ENCODE measurements at places on chromosomes 7 and 10. TPM values are rescaled to one million over a fixed set of nuclear protein-coding genes. Genes with fewer than 3 reads are reported as not detected.
A peak's percentile ranks its signal among the peaks of the same experiment; 100 is the strongest.

GRCh38 chr7:17406738-17407137, 108.3 kb downstream of the AHR start:
- H3K4me3 ChIP-seq = no peak overlapping the region
- H3K27ac ChIP-seq = peak overlapping the region; percentile 61
- H3K27me3 ChIP-seq = no peaks in the 10 kb centered on the region
- H3K36me3 ChIP-seq = no peaks in the 10 kb centered on the region

DNA sequence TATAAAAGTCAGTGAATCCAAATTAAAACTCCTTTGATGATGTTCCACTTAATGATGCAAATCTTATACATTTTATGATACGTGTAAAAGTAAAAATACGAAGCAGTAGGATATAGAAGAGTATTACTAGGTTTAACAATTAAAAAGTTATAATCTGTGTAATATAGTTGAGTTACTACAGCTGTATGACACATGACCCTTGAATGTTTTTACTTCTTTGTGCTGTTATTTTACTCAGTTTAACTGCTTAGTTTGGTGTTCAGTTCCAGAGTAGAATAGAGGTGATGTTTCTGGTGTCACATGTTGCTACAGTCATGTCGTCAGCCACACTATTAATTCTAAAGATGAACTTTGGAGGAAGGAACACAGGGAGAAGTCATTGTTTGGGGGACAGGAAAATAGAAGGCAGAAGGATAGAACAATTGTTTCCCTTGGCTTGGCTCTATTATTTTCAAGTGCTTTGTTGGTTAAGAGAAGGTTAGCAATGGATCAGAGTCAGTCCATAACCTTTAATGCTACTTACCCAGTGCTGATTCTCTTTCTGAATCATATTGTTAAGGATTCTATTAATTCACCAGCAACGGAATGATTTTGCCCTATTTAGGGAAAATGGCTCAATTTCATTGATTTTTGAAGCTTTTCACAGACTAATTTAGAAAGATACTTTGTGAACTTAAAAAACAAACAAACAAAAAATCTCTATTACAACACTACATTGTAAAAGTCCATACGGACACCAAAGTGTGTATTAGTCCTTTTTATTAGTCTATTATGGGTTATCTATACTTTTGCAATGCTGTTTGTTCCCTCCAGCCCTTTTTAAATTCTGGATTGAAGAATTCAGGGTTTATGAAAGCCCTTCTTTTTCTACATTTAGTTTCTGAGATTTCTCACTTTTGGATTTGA, 73.4 kb downstream of the CPED1 start:
- H3K27ac ChIP-seq = no peak overlapping the region
- H3K27me3 ChIP-seq = no peaks in the 10 kb centered on the region
- no peak overlapping the region for H3K4me3 ChIP-seq
- H3K4me1 ChIP-seq = no peaks in the 10 kb centered on the region

GRCh38 chr10:100993986-100994708, 5.5 kb upstream of the LZTS2 start:
- H3K27me3 ChIP-seq = no peaks in the 10 kb centered on the region
- H3K4me3 ChIP-seq = no peak overlapping the region
- H3K36me3 ChIP-seq = peaks cover 25% of the 10 kb centered on the region
- peaks cover 10% of the 10 kb centered on the region for H3K4me1 ChIP-seq
- DNase-seq = no peak
- H3K27ac ChIP-seq = no peak overlapping the region

DNA sequence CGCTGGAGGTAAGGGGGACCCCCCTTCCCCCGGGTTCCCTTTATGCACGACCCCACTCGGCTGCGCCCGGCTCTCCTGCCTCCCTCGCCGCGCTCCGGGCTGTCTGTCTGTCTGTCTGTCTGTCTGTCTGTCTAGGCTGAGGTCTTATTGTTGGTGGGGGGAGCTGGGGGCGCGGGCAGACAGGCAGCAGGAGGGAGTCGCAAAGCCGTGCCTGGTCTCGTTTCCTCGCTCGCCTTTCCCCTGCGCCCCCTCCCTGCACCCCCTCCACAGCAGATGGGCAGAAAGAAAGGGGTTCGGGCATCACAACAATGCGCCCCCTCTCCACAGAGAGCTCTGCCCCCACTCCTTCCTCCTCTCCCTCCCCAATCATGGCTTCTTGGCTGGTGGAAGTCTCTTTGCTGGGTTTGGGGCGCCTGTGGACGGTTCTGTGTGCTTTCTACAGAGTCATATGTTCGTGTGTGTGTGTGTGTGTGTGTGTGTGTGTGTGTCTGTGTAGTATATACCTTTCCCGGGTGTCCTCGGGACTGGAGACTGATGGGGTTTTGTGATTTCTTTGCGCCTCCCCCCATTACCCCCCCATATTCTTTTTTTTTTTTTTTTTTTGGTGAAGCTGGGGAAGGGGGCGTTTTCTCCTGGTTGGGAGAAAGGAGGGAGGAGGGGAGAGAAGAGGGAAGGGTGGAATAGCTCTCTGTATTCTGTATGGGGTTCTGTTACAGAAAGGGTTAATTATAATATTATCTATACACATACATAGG, 1.9 kb downstream of the AUTS2 start:
- no peak for DNase-seq
- peak overlapping the region; percentile 85 for H3K4me3 ChIP-seq
- H3K27ac ChIP-seq = no peak overlapping the region
- no peaks in the 10 kb centered on the region for H3K27me3 ChIP-seq
- peaks cover 29% of the 10 kb centered on the region for H3K4me1 ChIP-seq
- H3K36me3 ChIP-seq = no peaks in the 10 kb centered on the region

DNA sequence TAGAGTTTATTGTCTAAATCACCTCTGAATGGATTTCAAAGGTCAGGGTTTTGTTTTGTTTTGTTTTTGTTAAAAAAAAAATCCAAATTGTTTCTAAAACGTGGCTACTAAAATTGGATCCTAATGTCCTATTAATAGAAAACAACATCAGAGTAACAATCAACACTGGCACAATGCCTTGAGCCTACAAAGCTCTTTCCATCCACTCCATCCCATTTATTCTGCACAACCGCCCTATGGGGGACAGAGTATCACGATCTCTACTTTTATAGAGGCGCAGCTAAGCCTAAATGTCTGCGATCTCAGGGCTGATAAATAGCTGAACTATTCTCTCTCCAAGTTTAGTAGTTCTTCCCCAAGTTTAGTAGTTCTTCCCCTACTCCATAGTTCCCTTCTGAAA, 78.8 kb downstream of the FGFR2 start:
- H3K4me3 ChIP-seq = no peak overlapping the region
- no peaks in the 10 kb centered on the region for H3K36me3 ChIP-seq
- H3K27me3 ChIP-seq = no peaks in the 10 kb centered on the region
- no peak for DNase-seq
- peaks cover 6% of the 10 kb centered on the region for H3K4me1 ChIP-seq
- no peak overlapping the region for H3K27ac ChIP-seq

The NODAL gene
- not detected for total RNA-seq

DNA sequence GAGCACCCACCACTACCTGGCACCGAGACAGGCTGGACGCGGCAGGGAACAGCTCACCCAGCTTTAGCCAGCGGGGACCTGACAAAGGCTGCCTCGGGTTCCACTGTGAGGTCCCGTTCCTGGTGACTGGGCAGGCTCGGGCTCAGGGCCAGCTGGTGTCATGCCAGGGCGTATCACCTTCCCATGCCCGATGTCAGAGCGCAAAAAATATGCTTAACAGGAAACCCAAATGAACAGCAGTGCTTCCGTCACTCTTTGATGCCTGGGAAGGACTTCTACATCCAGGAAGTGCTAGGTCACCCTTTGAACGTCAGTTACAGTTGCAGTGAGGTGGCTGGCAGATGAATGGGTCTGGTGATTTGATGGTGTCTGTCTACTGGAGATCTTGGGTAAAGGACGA, 106.0 kb downstream of the ADARB2 start:
- no peaks in the 10 kb centered on the region for H3K27me3 ChIP-seq
- DNase-seq = no peak
- no peak overlapping the region for H3K27ac ChIP-seq
- H3K4me3 ChIP-seq = no peak overlapping the region
- H3K36me3 ChIP-seq = no peaks in the 10 kb centered on the region

DNA sequence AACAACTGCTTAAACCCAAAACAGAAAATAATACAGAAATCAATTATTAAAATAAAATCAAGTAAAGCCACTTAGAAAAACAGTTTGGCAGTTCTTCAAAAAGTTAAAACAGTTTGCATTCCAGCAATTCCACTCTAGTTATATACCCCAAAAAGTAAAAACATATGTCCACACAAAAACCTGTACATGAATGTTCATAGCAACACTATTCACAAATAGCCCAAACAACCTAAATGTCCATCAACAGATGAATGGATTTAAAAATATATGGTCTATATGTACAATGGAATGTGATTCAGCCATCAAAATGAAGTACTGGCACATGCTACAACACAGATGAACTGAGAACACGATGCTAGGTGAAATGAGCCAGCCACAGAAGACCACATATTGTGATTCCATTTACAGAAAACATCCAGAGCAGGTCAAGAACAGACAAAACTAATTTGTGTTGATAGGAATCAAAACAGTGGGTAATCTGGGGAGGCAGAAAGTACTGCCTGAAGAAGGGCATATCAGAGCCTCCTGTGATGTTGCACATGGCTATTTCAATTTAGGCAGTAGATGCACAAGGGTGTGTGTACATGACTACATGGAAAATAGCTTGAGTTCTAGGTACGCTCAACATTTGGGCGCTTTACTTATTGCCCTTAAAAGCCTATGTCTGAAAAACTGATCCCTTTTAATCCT, 66.3 kb downstream of the CYTH3 start:
- H3K4me3 ChIP-seq = no peak overlapping the region
- no peaks in the 10 kb centered on the region for H3K27me3 ChIP-seq
- no peak for DNase-seq
- H3K4me1 ChIP-seq = peaks cover 14% of the 10 kb centered on the region
- H3K27ac ChIP-seq = no peak overlapping the region

DNA sequence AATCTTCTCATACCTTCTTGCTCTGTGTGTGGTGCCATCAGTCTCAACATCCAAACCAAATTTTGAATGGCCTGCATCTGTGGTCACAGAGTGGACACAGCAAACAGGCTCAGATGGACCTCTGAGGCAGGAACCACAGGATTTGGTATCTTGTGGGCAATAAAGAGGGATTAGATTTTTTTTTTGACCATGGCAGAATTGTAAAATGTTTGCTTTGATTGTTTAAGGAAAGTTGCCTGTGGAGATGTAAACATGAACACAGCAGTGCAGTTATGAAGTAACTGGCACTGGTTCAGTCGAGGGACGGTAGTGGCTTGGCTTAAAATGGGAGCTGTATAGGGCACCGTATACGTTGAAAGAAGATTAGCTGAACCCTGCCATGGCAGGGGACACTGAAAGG, 464.7 kb downstream of the SH2D4B start:
- H3K27ac ChIP-seq = no peak overlapping the region
- H3K27me3 ChIP-seq = no peaks in the 10 kb centered on the region
- H3K4me1 ChIP-seq = no peaks in the 10 kb centered on the region
- no peaks in the 10 kb centered on the region for H3K36me3 ChIP-seq

The VSTM4 gene
- 0.80 TPM for total RNA-seq

DNA sequence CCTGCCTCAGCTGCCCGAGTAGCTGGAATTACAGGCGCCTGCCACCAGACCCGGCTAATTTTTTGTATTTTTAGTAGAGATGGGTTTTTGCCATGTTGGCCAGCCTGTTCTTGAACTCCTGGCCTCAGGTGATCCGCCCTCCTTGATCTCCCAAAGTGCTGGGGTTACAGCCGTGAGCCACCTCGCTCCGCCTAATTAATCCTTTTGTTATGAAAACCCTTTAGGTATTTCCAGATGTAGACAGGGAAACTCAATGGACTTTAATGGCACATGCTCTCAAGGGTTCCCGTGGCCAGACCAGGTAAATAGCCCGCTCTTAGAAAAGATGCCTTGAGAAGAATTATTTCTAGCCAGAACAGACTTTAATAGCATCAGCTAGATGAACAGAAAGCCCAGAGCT, 19.7 kb upstream of the EXOC4 start:
- no peaks in the 10 kb centered on the region for H3K27me3 ChIP-seq
- no peak overlapping the region for H3K4me3 ChIP-seq
- H3K36me3 ChIP-seq = no peaks in the 10 kb centered on the region
- H3K27ac ChIP-seq = no peak overlapping the region

The CRTAC1 gene
- total RNA-seq = 0.22 TPM

DNA sequence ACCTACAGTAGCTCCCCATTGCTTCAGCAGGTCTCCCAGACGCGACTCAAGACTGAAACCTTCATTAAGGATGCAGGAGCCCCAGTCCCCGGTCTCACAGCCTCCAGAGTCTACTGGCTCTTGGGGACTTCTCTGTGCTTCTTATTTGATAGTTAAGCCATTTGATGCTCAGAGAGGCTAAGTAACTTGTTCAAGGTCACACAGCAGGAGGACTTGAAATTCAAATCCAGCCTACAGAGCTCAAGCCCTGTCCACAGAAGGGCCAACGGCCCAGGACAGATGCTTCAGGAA, 21.2 kb upstream of the ZMIZ1 start:
- H3K27ac ChIP-seq = no peak overlapping the region
- no peak overlapping the region for H3K4me3 ChIP-seq
- peaks cover 19% of the 10 kb centered on the region for H3K4me1 ChIP-seq
- no peaks in the 10 kb centered on the region for H3K27me3 ChIP-seq

- no peak overlapping the region for H3K27ac ChIP-seq
- no peaks in the 10 kb centered on the region for H3K36me3 ChIP-seq
- peaks cover 8% of the 10 kb centered on the region for H3K4me1 ChIP-seq
- DNase-seq = no peak
- H3K4me3 ChIP-seq = no peak overlapping the region
- H3K27me3 ChIP-seq = no peaks in the 10 kb centered on the region
Observed at GRCh38 chr10:13592306-13592705, 5.5 kb downstream of the PRPF18 start.

The VWC2 gene
- total RNA-seq = 0.15 TPM

The POLR2J2 gene
- total RNA-seq = 1.5 TPM

The ADAM12 gene
- total RNA-seq = 0.57 TPM

DNA sequence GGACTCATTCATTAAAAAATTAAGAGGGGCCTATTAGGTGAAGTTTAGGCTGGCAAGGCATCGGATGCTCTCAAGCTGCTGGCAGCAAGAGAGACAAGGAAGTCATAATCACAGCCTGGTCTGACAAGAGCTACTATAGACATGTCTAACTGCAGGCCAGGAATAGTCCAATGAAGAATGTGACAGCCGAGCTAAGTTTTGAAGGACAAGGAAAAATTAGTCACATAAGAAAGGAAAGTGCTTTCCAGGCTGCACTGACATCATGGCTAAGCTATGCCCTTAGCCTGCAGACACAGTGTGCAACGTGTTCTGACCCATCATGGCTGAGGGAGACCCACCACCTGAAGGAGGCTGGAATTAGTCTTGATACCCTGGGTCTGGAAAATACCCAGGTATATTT, 281.1 kb downstream of the PLXNA4 start:
- H3K4me1 ChIP-seq = peaks cover 4% of the 10 kb centered on the region
- no peak overlapping the region for H3K27ac ChIP-seq
- no peak for DNase-seq
- no peak overlapping the region for H3K4me3 ChIP-seq

The ITPRID1 gene
- not detected for total RNA-seq

The MAPK8 gene
- 27.4 TPM for total RNA-seq

- no peak overlapping the region for H3K4me3 ChIP-seq
- no peak overlapping the region for H3K27ac ChIP-seq
- H3K27me3 ChIP-seq = no peaks in the 10 kb centered on the region
- no peaks in the 10 kb centered on the region for H3K36me3 ChIP-seq
Observed at GRCh38 chr7:91416155-91416865, 152.1 kb downstream of the FZD1 start.

The MYO3A gene
- 1.0 TPM for total RNA-seq

The PTTG1IP2 gene
- total RNA-seq = not detected

- no peaks in the 10 kb centered on the region for H3K36me3 ChIP-seq
- no peak overlapping the region for H3K4me3 ChIP-seq
- H3K27me3 ChIP-seq = no peaks in the 10 kb centered on the region
- no peak for DNase-seq
Observed at GRCh38 chr7:82530361-82530760, 86.8 kb upstream of the CACNA2D1 start.

The PARD3 gene
- 57.3 TPM for total RNA-seq

Measured in esophagus squamous epithelium (tissue), 5 donors.